ENCODE measurements at places on chromosomes 1 and 21. TPM values are rescaled to one million over a fixed set of nuclear protein-coding genes. Genes with fewer than 3 reads are reported as not detected.

TMEM240 gene
- 52.1 TPM for polyA plus RNA-seq

SPRTN gene
- polyA plus RNA-seq, result 11.8 TPM

B3GALT5 gene
- polyA plus RNA-seq, result 0.50 TPM

GPR37L1 gene
- polyA plus RNA-seq, result not detected

HES2 gene
- not detected for polyA plus RNA-seq

FCMR gene
- not detected for polyA plus RNA-seq

EIF2D gene
- 37.1 TPM for polyA plus RNA-seq

ORC1 gene
- polyA plus RNA-seq, result 0.48 TPM

ATP6V1G3 gene
- not detected for polyA plus RNA-seq

AMY1B gene
- not detected for polyA plus RNA-seq

IQGAP3 gene
- polyA plus RNA-seq, result not detected

GPA33 gene
- 0.28 TPM for polyA plus RNA-seq

CTNNBIP1 gene
- polyA plus RNA-seq, result 69.3 TPM

GNAT2 gene
- polyA plus RNA-seq, result not detected

CFHR2 gene
- polyA plus RNA-seq, result not detected

VHLL gene
- 1.4 TPM for polyA plus RNA-seq

C8B gene
- not detected for polyA plus RNA-seq

RHD gene
- polyA plus RNA-seq, result not detected

ACKR1 gene
- polyA plus RNA-seq, result 3.3 TPM

CFAP57 gene
- polyA plus RNA-seq, result 0.17 TPM

HTR6 gene
- not detected for polyA plus RNA-seq

SPOCD1 gene
- polyA plus RNA-seq, result not detected

GPR153 gene
- polyA plus RNA-seq, result 26.9 TPM

ADGRL4 gene
- 0.12 TPM for polyA plus RNA-seq

PLPPR4 gene
- polyA plus RNA-seq, result 36.8 TPM

PPM1J gene
- 1.7 TPM for polyA plus RNA-seq

NBPF26 gene
- 11.6 TPM for polyA plus RNA-seq

ILDR2 gene
- 6.8 TPM for polyA plus RNA-seq

C1orf116 gene
- not detected for polyA plus RNA-seq

DESI2 gene
- polyA plus RNA-seq, result 25.3 TPM

C1orf226 gene
- polyA plus RNA-seq, result 10.2 TPM

NR1I3 gene
- not detected for polyA plus RNA-seq

TRIM17 gene
- 0.14 TPM for polyA plus RNA-seq

TRAF3IP3 gene
- not detected for polyA plus RNA-seq

TGFB2 gene
- polyA plus RNA-seq, result 0.16 TPM

OR14K1 gene
- polyA plus RNA-seq, result not detected

AKR7A3 gene
- polyA plus RNA-seq, result 2.9 TPM

IL6R gene
- polyA plus RNA-seq, result not detected

UQCRH gene
- 1,068 TPM for polyA plus RNA-seq

ST6GALNAC3 gene
- polyA plus RNA-seq, result 2.8 TPM

USF1 gene
- polyA plus RNA-seq, result 457 TPM

HCRTR1 gene
- 0.34 TPM for polyA plus RNA-seq

PROK1 gene
- 0.54 TPM for polyA plus RNA-seq

CCDC17 gene
- polyA plus RNA-seq, result 1.1 TPM

SLAMF7 gene
- not detected for polyA plus RNA-seq

IFFO2 gene
- 2.6 TPM for polyA plus RNA-seq

RNU1-3 gene
- not detected for polyA plus RNA-seq

SPRR1B gene
- polyA plus RNA-seq, result not detected

C1orf146 gene
- polyA plus RNA-seq, result not detected

BARHL2 gene
- not detected for polyA plus RNA-seq

IGSF9 gene
- polyA plus RNA-seq, result 10.7 TPM

GIPC2 gene
- polyA plus RNA-seq, result 0.72 TPM

LCA5L gene
- 1.1 TPM for polyA plus RNA-seq

NR5A2 gene
- polyA plus RNA-seq, result not detected

HNRNPCL1 gene
- polyA plus RNA-seq, result not detected

MXRA8 gene
- polyA plus RNA-seq, result 0.92 TPM

FBXO28 gene
- 20.3 TPM for polyA plus RNA-seq

ADAM30 gene
- not detected for polyA plus RNA-seq

TOR1AIP1 gene
- 10.4 TPM for polyA plus RNA-seq
